ENCODE measurements at places on chromosomes 5 and 9.

DNA sequence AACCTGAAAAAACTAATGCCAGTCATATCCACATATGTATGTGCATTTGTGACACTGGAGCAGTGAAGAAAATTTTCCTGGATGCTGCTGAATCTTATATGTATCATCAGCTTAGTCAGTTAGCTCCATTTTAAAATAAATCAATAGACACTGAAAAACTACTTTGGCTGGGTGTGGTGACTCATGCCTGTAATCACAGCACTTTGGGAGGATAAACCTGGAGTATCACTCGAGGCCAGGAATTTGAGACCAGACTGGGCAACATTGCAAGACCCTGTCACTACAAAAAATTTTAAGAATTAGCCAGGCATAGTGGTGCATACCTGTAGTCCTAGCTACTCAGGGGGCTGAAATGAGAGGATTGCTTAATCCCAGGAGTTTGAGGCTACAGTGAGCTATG, 511.0 kb upstream of the TLE4 start:
- no peak for DNase-seq

- no peak for DNase-seq
Measured at GRCh38 chr5:9515436-9515835, 30.4 kb downstream of the SEMA5A start.

GRCh38 chr5:95901676-95902627, 59.7 kb downstream of the ELL2 start:
- no peak for DNase-seq

GRCh38 chr9:101201630-101202029, 173.1 kb downstream of the PLPPR1 start:
- no peak for DNase-seq

- no peak for DNase-seq
Measured at GRCh38 chr9:2691212-2691611, 26.1 kb upstream of the KCNV2 start.

- no peak for DNase-seq
Measured at GRCh38 chr5:177336112-177336511, 15.4 kb downstream of the LMAN2 start.

- DNase-seq = no peak
Measured at GRCh38 chr5:74421377-74421776, 219.2 kb downstream of the ENC1 start.

DNA sequence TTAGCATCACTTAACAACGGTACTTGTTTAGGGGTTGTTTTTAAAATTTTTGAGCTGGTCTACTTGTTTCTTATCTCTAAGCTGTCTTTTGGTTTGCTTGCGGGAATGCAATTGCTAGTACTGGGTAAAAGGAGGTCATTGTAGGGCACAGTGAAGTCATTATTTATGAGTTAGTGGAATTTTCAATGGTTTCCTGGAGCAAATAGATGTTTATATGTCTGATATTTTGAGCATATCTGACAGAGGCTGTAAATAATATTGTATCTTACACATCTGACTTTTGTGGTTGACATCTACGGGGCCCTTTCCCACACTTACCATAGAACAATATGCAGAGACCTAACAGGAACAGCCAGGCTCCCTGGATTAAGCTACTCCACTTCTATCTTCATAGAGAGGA, 90.4 kb upstream of the IL6ST start:
- no peak for DNase-seq

GRCh38 chr9:116813031-116813300, 125.9 kb downstream of the TRIM32 start:
- DNase-seq = no peak

DNA sequence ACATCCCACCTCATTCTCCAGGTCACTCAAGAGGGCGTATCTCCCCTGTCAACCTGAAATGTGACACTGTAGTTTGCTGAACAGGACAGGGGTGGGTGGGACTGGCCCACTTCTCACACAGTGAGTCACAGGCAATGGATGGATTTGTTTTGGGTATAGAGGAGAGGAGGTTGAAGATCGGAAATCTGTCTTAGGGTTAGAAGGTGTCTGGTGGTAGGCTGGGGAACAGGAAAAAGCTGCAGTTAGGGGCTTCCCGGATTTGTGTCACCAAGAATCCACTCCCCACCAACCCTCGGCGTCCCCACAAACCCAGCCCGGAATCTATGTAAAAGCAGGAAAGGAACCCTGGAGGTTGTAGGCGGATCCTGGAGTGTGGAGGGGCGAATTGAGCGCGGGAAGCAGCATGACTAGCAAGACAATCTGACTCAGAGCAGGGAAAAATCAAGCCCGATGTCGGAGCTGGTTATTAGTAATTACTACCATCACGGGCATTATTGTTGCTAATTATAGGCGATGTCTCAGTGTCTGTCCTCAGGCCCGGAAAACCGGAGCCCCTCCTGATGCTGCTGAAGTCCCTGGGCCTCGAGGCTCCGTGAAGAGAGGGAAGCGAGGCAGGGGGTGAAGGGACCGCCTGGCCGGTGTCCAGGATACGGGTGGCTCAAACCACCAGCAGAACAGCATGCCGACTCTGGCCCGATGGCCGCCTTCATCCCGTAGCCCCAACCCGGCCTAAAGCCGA, 1.7 kb upstream of the IRX1 start:
- no peak for DNase-seq

- DNase-seq = no peak
Measured at GRCh38 chr5:113178073-113178779, 201.6 kb downstream of the DCP2 start.

- DNase-seq = no peak
Measured at GRCh38 chr9:90514877-90515276, 127.7 kb downstream of the DIRAS2 start.

Data from activated T-cell treated with anti-CD3 and anti-CD28 coated beads for 1 hour (primary cell).